ENCODE measurements at places on chromosomes 16 and 17.
A peak's percentile ranks its signal among the peaks of the same experiment; 100 is the strongest.

GRCh38 chr17:6126768-6127167, 56.6 kb downstream of the WSCD1 start:
- H3K4me1 ChIP-seq: no peaks in the 10 kb centered on the region
- H3K27me3 ChIP-seq: no peaks in the 10 kb centered on the region
- no peak overlapping the region for H3K27ac ChIP-seq
- H3K36me3 ChIP-seq: no peaks in the 10 kb centered on the region

GRCh38 chr16:75296606-75297005, 45.2 kb upstream of the BCAR1 start:
- H3K27me3 ChIP-seq: no peaks in the 10 kb centered on the region
- no peaks in the 10 kb centered on the region for H3K4me1 ChIP-seq
- no peak overlapping the region for H3K4me3 ChIP-seq
- no peak for DNase-seq
- H3K36me3 ChIP-seq: no peaks in the 10 kb centered on the region

GRCh38 chr17:76090517-76091129, 11.6 kb downstream of the ZACN start:
- no peaks in the 10 kb centered on the region for H3K27me3 ChIP-seq
- H3K4me3 ChIP-seq: no peak overlapping the region
- H3K27ac ChIP-seq: no peak overlapping the region
- H3K36me3 ChIP-seq: no peaks in the 10 kb centered on the region

- H3K36me3 ChIP-seq: no peaks in the 10 kb centered on the region
- H3K4me1 ChIP-seq: no peaks in the 10 kb centered on the region
- H3K4me3 ChIP-seq: no peak overlapping the region
- no peak for DNase-seq
- H3K27me3 ChIP-seq: no peaks in the 10 kb centered on the region
Observed at GRCh38 chr16:14125000-14125681, 54.0 kb downstream of the MRTFB start.

DNA sequence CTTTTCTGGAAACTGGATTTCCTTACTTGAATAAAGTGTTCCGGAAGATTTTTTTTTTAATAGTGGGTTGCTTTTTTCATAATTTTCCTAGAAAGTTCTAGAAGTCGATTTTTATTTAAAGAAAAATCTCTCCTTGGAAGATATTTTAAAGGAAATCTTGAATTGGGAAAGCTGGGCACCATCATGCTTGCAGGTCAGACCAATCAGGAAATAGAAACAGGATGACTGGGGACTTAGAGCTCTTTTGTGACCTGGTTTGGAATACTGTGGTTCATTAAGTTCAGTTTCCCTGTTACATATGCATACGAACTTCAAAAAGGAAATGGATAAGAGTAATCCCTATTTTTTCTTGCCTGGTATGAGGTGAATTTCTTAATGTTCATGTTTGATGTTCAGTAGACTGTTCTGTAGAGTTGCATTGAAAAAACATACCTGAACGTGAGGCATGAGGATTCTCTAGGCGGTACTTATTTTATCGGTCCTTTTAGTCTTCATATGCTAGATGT, 1.2 kb downstream of the NFATC3 start:
- H3K36me3 ChIP-seq: no peaks in the 10 kb centered on the region
- H3K4me1 ChIP-seq: no peaks in the 10 kb centered on the region
- no peak for DNase-seq

GRCh38 chr17:55814377-55814776, 63.5 kb downstream of the PCTP start:
- H3K36me3 ChIP-seq: no peaks in the 10 kb centered on the region

GRCh38 chr16:3983081-3983520, 102.6 kb upstream of the CREBBP start:
- H3K27ac ChIP-seq: no peak overlapping the region
- H3K27me3 ChIP-seq: no peaks in the 10 kb centered on the region
- H3K4me1 ChIP-seq: no peaks in the 10 kb centered on the region
- H3K4me3 ChIP-seq: no peak overlapping the region
- peak; percentile 75 for DNase-seq

DNA sequence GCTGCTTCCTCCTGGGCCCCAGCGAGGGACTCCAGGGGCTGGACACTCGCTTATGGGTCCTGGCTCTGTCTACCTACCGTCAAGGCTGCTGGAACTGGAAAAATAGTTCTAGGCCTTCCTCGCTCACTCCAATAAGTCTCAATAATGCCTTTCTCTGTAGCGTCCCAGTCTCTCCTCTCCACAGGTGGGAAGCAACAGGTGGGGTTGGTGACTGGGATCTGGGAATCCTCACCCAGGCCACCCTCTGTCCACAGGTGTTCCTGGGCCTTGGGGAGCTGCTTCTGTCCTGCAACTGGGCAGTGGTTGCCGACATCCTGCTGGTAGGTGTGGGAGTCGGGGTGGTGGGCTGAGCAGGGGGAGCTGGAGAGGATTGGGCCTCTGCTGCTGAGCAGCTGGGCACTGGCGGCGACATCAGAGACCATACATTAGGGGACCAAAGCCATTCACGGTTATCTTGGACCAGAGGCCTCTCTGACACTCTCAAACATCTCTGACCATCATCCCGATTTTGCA, 20.3 kb upstream of the SPNS2 start:
- H3K27me3 ChIP-seq: no peaks in the 10 kb centered on the region
- no peak overlapping the region for H3K4me3 ChIP-seq
- no peak overlapping the region for H3K27ac ChIP-seq
- no peaks in the 10 kb centered on the region for H3K36me3 ChIP-seq
- no peaks in the 10 kb centered on the region for H3K4me1 ChIP-seq

- no peaks in the 10 kb centered on the region for H3K4me1 ChIP-seq
- no peaks in the 10 kb centered on the region for H3K27me3 ChIP-seq
Observed at GRCh38 chr16:62967163-62967562, 930.9 kb upstream of the CDH8 start.

GRCh38 chr17:61444075-61444474, 8.1 kb upstream of the TBX4 start:
- no peaks in the 10 kb centered on the region for H3K27me3 ChIP-seq
- no peak overlapping the region for H3K4me3 ChIP-seq
- no peak overlapping the region for H3K27ac ChIP-seq
- H3K36me3 ChIP-seq: no peaks in the 10 kb centered on the region
- H3K4me1 ChIP-seq: no peaks in the 10 kb centered on the region

GRCh38 chr16:68267612-68268405, 3.5 kb downstream of the SLC7A6 start:
- DNase-seq: no peak
- H3K27me3 ChIP-seq: no peaks in the 10 kb centered on the region
- no peak overlapping the region for H3K4me3 ChIP-seq
- no peak overlapping the region for H3K27ac ChIP-seq

DNA sequence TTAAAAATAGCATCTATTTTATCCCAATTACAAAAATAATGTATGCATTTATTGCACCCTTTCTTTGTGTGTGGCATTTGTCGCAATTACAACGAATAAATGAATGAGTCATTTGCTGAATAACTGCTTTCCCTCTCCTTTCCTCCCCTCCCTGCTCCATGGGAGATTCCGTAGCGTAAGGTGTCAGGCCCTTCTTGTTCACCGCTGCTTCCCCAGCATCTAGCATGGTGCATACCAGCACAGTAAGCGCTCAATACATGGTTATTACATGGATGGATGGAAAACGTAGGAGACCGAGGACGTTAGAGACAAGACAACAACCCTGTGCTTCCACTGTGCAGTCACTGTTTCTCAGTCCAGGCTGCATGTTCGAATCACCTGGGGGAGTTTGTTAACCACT, 336.0 kb upstream of the EEF2KMT start:
- DNase-seq: no peak
- no peak overlapping the region for H3K4me3 ChIP-seq
- H3K36me3 ChIP-seq: no peaks in the 10 kb centered on the region
- no peaks in the 10 kb centered on the region for H3K4me1 ChIP-seq

GRCh38 chr17:78641243-78641642, 64.0 kb upstream of the DNAH17 start:
- no peak overlapping the region for H3K4me3 ChIP-seq
- no peaks in the 10 kb centered on the region for H3K27me3 ChIP-seq
- DNase-seq: no peak
- no peaks in the 10 kb centered on the region for H3K36me3 ChIP-seq
- H3K4me1 ChIP-seq: no peaks in the 10 kb centered on the region

- no peaks in the 10 kb centered on the region for H3K27me3 ChIP-seq
- H3K4me1 ChIP-seq: no peaks in the 10 kb centered on the region
- no peak for DNase-seq
- H3K36me3 ChIP-seq: no peaks in the 10 kb centered on the region
- no peak overlapping the region for H3K27ac ChIP-seq
- no peak overlapping the region for H3K4me3 ChIP-seq
Observed at GRCh38 chr17:36690190-36690589, 88.8 kb downstream of the MRM1 start.

DNA sequence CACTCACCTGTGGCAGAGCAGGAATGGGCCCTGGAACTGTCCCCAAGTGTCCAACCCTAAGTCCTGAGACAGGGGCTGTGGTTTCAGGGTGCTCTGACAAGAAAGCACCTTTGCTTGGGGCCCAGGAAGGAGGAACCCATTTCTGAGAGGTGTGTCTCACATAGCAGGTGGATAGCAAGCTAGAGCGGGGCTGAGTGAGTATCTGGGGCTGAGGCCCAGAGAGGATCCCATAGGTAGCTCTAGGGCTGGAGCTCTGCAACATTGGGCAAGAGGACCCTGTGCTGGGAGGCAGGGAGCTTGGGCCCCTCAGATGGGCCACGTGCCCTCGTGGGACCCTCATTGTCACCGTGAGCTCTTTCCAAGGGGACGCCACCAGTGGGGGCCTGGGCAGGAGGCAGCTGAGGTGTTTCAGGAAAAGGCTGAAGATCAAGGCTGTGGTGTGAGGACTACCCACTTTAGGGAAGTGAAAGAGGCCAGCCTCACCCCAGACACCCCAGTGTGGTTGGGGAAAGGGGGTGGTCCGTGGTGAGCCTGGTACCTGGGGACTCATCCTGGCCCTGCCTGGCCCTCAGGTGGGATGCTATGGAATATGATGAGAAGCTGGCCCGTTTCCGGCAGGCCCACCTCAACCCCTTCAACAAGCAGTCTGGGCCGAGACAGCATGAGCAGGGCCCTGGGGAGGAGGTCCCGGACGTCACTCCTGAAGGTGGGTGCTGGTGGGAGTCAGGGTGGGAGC, 5.3 kb downstream of the DEF8 start:
- no peak overlapping the region for H3K4me3 ChIP-seq
- H3K4me1 ChIP-seq: no peaks in the 10 kb centered on the region
- no peak for DNase-seq
- H3K36me3 ChIP-seq: no peaks in the 10 kb centered on the region
- no peak overlapping the region for H3K27ac ChIP-seq

DNA sequence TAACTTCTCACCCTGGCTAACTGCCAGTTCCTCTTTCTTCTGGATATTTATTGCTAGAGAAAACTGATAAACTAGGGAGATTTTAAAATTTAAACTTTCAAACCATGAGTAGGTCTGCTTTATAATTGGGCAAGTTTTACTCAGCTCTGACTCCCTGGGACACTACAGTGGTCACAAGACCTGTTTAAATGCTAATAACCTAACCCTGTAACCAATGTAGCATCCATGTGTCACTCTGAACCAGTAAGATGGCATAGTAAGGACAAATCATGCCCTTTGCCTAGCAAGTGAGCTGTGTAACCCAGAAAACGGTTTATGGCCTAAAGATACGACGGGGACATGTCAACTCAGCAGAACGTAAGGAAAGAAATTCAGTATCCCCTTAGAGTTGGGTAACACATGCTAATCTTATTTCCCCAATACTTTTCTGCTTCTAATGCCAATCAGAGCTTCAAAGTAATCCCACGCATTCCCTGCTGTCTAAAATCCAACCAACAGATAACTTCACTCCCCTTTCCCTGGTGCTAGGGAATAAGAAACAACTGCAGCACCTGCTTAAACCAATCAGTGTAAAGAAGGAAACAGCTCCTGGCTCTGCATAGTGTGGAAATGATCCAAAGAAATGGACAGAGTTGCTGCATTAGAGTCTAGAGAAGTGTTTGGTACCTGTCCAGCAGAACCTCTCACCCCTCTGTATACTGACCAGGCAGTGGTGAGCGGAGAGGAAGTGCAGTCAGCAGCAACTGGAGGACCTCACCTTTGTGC, 85.7 kb downstream of the NCOR1 start:
- no peaks in the 10 kb centered on the region for H3K4me1 ChIP-seq
- H3K36me3 ChIP-seq: no peaks in the 10 kb centered on the region
- no peak for DNase-seq

DNA sequence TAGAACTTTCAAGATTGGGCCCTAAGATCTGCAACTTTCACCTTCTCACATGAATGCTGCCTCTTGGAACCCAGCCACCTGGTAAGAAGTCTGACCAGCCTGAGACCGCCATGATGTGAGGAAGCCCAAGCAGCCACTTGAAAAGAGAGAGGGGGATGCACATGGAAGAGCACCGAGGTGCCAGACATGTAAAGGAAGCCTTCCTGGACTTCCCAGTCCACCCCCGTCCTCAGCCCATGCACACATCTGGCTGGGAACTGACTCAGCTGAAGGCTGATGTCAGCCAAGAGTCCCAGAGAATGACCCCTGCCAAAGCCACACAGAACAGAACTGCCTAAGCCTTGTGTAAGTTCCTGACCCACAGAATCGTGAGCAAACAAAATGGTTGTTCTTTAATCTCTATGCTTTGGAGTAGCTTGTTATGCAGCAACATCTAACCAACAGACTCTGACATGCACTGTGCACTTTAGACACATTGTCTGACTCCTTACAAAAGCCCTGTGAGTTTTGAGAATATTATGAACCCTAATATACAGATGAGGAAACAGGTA, 86.7 kb downstream of the RMI2 start:
- no peak for DNase-seq
- no peaks in the 10 kb centered on the region for H3K4me1 ChIP-seq
- H3K36me3 ChIP-seq: no peaks in the 10 kb centered on the region
- no peak overlapping the region for H3K4me3 ChIP-seq
- H3K27me3 ChIP-seq: no peaks in the 10 kb centered on the region

DNA sequence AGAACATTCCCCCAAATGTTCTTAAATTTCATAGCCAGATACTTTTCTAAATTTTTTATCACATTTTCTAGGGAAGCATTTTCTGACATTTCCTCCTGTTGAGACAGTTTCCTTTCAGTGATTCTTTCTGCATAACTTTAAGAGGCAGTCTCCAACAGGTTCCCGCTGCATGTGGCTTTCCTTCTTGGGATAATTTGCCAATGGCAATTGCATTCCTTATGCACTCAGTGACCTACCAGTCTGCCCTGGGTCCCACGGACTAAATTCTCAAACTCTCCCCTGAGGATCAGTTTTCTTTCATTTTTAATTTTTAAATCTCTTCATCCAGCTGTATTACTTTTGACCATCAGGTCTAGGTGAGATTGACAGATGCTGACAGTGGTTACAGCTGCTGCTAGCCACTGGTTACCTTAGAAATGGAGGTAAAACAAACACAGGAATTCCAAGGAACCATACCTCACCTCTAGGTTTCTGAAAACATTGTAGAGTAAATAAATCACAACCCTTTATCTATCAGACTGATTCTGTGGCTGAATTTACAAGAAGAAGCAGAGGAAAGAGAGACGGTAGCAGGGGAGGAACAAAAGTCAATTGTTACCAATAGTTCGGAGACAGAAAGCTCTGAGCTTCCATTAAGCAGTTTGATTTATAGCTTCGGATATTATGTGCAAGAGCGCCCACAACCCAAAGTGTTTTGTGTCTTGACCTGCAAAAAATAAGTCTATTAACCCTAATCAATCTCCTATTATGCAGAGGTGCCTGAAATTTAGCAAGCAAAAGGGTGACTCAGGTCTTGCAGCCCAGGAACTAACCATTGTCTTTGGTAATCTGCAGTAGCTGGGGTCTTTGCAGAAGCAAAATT, 216.0 kb downstream of the PMP22 start:
- no peaks in the 10 kb centered on the region for H3K27me3 ChIP-seq
- H3K4me3 ChIP-seq: no peak overlapping the region
- no peaks in the 10 kb centered on the region for H3K36me3 ChIP-seq
- H3K27ac ChIP-seq: no peak overlapping the region
- no peak for DNase-seq

GRCh38 chr16:84119368-84119767, 2.6 kb upstream of the MBTPS1 start:
- DNase-seq: no peak
- H3K27ac ChIP-seq: no peak overlapping the region
- H3K4me3 ChIP-seq: no peak overlapping the region

Measured in uterus (tissue), 4 donors.